ENCODE measurements at places on chromosomes 7 and 10.

GRCh38 chr7:157690833-157691585 lies 354.2 kb downstream of the DNAJB6 start:
- no peak for DNase-seq

DNA sequence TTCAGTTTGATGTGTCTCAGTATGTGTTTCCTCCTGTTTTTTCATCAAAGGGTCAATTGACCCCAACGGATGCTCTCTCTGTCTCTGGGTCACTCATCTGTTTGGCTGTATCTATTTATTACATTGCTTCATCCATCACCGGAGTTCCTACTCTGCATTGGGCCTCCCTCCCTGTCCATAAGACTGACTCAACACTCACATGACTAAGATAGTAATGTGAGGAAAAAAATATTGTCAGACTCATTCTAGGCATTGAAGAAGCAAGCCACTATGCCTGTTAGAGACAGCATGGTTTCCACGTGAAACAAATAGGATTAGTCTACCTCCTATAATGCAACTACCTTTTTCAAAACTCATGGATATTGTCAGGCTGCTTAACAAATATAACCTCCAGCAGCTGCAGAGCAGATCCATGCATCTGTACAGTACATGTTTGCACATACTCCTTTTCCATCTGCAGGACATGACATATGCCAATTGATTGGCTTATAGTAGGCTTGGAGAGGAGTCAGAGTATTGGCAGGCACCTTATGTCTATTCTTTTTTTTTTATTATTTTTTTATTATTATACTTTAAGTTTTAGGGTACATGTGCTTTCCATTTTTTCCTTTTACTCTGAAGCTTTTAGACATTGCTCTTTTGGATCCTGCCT lies 275.2 kb downstream of the LRRTM3 start:
- DNase-seq, result no peak

DNA sequence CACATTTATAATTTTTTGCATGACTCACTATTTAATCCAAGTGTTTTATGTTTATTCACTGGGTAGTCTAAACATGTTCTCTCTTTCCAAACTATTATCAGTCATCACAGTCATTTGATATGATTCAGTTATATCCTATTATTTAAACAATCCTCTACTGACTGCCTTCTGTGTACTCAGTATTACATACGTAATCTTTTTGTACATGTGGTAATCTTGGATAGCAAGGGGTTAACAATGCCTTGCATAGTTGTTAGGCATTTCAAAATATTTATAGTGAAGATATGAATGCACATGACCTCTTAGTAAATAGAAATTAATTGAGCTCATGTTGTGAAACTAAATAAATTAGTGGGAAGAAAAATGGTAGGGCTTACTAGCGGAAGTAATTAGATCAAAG lies 379.4 kb upstream of the KIAA1217 start:
- no peak for DNase-seq

DNA sequence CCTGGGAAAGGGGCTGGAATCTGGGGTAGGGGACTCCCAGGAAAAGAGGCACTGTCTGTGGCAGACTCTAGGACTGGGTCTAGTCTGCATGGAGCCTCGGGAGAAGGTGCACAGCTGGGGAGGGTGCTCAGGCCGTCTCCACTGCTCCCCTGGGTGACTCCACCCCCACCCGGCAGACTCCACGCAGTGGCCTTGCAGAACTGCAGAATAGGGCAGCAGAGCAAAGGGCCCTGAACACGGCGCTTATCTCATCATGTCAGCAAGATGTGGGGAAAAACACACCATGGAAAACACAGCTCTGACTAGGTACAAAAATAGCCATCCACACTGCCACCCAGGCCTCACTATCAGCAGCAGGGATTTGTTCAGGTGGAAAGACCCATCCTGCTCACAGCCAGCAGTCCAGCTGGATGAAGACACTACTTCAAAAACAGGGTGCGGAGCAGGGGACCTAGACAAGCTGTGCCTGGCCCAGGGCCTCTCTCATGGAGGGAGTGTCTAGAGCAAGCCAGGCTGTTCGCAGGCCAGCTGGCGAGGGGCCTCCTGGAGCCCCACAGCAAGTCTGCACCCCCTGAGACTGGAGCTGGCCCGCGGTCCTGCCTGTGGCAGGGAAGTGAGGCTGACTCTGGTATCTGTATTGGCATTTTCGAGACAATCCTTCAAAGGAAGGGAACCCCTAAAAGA lies 11.7 kb downstream of the MAT1A start:
- DNase-seq, result no peak

DNA sequence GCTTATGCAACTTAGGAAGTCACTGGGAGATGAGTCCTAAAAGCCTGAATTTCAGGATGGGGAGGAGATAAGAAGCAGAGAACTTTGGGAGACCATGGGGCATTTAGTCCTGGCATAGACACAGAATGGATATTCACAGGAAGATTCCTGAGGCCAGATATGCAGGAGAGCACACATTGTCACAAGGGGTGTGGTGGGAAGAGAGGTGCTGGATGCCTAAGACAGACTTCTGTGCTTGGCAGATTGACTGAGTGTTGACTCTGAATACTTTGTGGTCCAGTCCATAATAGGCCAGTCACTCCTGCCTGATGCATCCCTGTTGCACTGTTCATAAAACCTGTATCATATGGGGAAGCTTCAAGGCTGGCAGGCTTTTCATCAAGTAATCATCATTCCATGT lies 18.5 kb downstream of the SRI start:
- DNase-seq, result no peak

DNA sequence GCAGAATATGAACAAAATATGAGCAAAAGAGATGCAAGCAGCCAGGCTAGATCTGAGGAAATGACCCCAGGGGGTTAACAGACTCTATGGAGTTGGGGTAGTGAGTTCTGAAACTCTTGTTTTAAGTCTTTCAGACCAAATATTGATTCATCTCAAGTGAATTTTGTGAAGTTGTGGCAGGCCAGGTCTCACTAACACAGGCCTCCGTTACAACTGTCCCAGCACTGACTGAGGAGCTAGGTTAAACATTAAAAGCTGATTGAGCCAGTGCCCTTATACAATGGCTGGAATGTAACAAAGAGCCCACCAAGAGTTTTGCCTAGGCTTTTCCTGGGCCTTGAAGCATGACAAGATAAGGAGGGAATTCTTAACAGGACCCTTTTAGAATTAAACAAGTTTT lies 192.3 kb upstream of the STK17A start:
- no peak for DNase-seq

DNA sequence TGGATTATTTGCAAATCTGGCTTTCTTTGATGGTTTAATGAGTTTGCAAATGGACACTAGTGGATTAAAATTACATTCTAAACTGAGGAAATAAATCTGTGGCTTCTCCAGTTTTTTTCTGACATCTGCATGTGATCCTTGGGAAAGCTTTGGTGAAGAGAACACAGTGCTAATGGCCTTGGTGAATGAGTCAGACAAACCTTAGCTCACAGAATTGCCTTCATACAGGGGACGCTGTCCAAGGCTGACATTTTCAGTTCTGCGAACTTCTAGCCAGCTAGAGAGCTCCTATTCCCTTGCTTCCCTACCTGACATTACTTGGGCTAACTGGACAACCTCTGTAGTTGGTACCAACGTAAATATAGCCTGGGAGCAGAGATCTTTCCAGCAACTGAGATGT lies 21.2 kb downstream of the BMPER start:
- DNase-seq, result no peak

DNA sequence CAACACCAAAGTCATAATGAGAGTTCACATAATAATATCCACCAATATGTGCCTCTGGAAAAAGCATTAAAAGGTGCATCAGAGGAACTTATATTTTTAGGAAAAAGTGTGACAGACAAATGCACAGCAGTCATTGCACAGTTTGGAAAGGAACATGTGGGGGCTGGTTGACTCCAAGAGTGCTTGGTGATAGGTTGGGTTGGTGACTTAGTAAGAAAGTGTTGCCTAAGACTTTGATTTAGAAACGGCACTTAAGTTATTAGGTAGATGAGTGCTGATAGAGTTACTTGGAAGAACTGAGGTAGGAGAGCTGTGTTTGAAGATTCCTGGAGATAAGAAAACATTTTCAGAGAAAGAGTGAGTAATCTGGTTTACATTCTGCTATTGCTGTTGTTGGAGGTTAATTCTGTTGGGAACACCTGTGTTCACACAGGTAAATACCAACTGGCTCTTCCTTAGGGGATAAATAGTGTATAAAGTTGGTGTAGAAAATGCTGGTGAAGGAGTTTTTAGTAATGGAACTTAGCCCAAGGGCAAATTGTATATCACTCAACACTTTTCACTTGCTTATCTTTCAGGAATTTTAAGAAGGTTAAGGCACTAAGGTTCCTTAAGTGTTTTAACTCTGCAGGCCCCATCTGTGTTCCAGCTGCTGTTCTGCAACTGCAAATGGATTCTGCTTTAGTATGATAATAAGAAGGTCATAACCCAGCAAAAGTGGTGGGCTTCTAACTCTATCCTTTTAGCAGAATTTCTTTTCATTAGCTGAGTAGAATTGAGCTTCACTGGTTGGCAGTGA lies 196.1 kb downstream of the NSUN6 start:
- DNase-seq, result no peak
